ENCODE measurements at places on chromosomes 2 and 18.

- no peak for DNase-seq
Observed at GRCh38 chr2:66824926-66825325, 390.0 kb downstream of the MEIS1 start.

GRCh38 chr18:61658431-61658830 is 234.4 kb downstream of the RNF152 start:
- DNase-seq = no peak

- no peak for DNase-seq
Observed at GRCh38 chr18:21264651-21265050, 22.6 kb downstream of the GREB1L start.

GRCh38 chr2:204187229-204188083 is 250.9 kb downstream of the ICOS start:
- no peak for DNase-seq

DNA sequence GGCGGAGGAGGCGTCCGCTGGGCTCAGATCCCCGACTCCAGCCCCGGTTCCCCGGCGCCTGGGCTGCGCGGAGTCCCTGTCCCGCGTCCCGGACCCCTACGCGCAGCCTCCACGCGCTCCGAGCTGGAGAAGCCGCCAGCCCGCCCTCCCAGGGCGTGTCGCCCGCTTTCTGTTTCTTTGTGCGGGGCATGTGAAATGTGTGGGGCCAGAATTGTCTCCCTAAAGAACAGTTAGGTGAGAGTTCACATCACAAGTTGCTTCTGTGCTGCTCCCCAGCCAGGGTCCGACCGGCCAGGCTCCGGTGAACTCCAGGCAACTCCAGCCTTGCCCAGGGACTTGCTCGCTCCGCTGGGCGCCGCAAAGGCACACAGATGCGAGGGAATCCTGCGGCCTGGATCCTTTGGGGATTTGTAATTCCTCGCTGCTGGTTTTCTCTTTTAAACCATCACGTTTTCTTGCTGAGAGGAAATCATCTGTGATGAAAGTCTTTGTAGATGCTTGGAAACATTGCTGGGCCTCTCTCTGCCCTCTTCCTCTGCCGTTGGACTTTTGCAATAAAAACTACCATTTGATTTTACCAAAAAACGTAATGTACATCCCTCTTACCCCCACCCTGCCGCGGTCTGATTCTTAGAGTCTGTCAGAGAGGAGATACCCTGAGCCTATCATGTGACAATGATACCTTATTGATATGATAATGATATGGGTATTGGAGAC is 631 bp downstream of the GYPC start:
- DNase-seq = no peak

DNA sequence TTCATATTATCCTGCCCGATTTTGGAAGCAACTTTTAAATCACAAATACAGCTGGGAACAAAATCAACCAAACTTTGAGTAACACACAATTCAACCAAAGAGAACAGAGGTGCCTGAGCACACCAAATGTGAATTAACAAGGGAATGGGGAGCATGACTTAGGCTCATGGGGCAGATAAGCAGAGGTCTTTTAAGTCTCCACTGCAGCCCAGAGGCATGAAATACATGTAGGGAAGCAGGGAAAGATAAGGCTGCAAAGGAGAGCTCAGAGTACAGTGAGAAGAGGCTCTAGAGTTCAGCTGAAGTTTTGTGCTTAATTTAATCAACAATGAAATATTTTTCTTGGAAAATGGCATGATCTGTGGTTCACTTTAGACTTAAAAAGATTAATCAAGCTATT is 49.0 kb downstream of the CYTIP start:
- no peak for DNase-seq

DNA sequence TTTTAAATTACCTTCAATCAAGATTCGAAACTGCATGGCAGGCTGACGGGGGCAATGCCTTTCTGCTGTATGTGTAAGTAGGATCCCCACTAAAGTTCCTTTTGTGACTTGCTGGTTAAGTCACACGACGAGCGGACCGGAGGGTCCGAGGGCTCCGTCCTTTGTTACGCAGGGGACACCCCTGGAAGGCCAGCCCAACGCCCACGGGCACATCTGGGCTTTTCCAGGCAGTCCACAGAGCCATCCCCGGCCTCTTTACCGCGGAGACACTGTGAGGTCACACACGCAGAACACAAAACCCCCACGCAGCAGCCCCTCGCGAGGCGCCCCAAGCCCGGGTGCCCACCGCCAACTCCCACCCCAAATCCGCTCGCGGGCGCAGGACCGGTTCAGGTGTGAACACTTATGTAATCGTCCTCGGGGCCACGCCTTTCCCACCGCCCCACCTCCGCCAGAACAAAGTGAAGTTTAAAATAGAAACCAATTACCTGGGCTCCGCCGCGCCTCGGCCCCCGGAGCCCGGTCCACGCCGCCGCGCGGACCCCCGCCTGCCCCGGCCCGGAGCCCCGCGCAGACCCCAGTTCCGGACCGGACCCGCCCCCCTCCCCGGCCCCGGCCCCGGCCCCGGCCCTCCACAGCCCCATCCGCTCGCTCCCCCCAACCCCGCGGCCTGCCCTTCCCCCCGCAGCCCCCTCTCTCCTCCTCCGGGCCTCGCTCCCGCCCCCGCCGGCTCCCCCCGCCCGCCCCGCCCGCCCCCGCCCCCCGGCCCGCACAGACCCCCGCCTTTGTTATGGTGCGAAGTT is 4.2 kb downstream of the ZNF516 start:
- no peak for DNase-seq

Measured in stimulated activated CD8-positive, alpha-beta memory T cell treated with anti-CD3 and anti-CD28 coated beads, Interleukin-15, amount 100 ng/mL, for 1 hour (primary cell).